ENCODE measurements at places on chromosomes 2 and 18. TPM values are rescaled to one million over a fixed set of nuclear protein-coding genes. Genes with fewer than 3 reads are reported as not detected.
A peak's percentile ranks its signal among the peaks of the same experiment; 100 is the strongest.

DNA sequence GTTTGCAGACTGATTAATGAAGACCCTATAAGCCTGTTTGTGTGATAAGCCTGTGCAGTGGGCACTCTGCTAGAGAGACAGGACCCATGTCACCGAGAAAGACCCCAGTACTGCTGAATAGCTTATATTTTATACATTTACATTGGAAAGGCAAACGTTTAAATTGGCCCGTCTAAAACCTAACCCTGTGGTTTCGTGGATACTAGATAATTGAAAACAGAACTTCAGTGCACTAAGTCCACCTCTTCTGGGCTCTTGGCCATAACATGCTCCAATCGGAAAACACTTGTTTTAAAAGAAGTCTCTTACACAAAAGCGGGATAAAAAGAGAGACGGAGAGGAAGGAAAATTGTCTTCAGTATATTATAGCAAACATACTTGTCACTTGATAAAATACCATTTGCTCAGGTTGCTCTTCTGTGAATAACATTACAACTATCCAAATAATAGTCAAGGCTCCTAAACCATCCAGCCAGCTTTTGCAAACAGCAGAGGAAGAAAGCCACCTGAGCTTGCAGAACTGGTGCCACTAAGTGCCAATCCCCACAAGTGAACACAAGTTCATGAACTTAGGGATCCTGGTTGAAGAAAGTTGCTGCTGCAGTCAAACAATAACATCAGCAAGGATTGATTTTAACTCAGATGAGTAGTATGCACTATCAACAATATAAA, 218.4 kb upstream of the FN1 start:
- DNase-seq, result no peak
- no peak overlapping the region for H3K4me3 ChIP-seq
- H3K27ac ChIP-seq, result no peak overlapping the region
- H3K4me1 ChIP-seq, result no peaks in the 10 kb centered on the region

Gene DCDC2C
- total RNA-seq, result not detected

DNA sequence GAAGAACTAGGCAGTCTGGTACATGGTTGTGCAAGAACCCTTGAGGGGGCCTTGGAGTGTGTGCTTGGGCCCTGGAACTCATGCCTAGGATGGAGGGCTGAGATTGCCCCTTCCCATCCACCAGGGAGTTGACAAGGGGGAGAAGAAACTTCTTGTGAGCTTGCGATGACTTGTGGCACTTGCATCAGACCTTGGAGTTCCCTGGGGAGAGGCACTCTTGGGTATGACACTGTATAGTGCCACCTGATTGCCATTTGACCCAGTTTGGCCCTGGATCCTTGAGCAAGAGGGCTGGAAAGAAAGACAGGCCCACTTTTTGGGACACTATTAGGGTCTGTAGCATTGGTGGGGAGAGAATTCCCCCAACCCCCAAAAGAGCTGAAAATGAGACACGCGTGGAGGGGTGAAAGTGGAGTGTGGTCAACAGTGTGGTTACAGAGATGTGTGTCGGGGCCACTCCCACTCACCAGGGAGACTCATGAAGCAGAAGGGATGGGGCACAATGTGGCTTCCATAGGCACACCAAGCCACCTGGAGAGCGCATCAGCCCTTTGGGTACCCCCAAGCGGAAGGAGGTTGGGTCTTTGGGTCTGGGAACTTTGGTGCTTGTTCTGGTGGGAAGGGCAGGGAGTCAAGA, 101.3 kb downstream of the MSH2 start:
- DNase-seq, result no peak
- no peak overlapping the region for H3K4me3 ChIP-seq
- H3K27me3 ChIP-seq, result no peaks in the 10 kb centered on the region
- no peak overlapping the region for H3K27ac ChIP-seq
- peaks cover 21% of the 10 kb centered on the region for H3K4me1 ChIP-seq

Gene IL37
- total RNA-seq, result not detected

Gene FAP
- not detected for total RNA-seq

GRCh38 chr2:7852546-7852945, 829.3 kb upstream of the ID2 start:
- DNase-seq, result no peak
- no peaks in the 10 kb centered on the region for H3K36me3 ChIP-seq
- no peak overlapping the region for H3K27ac ChIP-seq
- H3K4me3 ChIP-seq, result no peak overlapping the region

DNA sequence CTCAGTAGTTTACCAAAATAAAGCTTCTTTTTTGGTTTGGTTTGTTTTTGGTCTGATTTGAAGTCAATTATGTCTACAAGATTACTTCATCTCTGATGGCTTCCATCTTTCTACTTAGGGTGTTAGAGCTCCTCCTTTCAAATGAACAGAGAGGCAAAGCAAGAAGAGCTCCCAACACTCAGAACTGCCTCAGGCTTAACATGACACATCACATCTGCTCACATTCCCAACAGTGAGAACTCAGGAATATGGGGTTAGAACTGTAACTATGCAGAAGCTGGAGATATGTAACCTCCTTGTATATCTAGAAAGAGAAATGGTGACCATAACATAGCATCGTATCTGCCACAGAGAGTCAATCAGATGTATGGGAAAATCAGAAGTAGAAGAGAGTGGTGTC, 11.4 kb upstream of the LRATD1 start:
- H3K27ac ChIP-seq, result no peak overlapping the region
- H3K27me3 ChIP-seq, result peaks cover 5% of the 10 kb centered on the region
- no peaks in the 10 kb centered on the region for H3K36me3 ChIP-seq
- no peak for DNase-seq
- no peak overlapping the region for H3K4me3 ChIP-seq

DNA sequence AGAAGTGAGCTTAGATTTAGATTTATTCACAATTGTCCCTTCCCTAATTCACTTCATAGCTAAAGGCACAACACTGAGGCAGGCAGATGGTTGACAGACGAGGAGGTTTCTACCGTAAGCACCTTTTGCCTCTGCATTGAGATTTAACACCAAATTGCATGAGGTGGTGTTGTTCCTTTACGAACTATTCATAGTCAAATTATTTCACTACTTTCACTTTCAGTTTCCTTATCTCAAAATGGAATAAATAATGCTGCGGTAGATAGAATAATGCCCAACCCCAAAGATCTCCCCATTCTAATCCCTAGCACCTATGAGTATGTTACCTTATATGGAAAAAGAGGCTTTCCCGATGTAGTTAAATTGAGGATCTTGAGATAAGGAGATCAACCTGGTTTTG, 58.9 kb upstream of the LINC00305 start:
- no peaks in the 10 kb centered on the region for H3K36me3 ChIP-seq
- no peaks in the 10 kb centered on the region for H3K27me3 ChIP-seq
- no peak for DNase-seq
- H3K4me3 ChIP-seq, result no peak overlapping the region

GRCh38 chr18:74682141-74682990, 84.7 kb downstream of the ZNF407 start:
- H3K27me3 ChIP-seq, result no peaks in the 10 kb centered on the region
- no peak overlapping the region for H3K4me3 ChIP-seq
- H3K4me1 ChIP-seq, result peaks cover 15% of the 10 kb centered on the region

GRCh38 chr18:41783065-41783818, 171.8 kb upstream of the PIK3C3 start:
- no peaks in the 10 kb centered on the region for H3K36me3 ChIP-seq
- H3K4me3 ChIP-seq, result no peak overlapping the region
- H3K27ac ChIP-seq, result no peak overlapping the region
- DNase-seq, result no peak

Gene MLPH
- total RNA-seq, result not detected

DNA sequence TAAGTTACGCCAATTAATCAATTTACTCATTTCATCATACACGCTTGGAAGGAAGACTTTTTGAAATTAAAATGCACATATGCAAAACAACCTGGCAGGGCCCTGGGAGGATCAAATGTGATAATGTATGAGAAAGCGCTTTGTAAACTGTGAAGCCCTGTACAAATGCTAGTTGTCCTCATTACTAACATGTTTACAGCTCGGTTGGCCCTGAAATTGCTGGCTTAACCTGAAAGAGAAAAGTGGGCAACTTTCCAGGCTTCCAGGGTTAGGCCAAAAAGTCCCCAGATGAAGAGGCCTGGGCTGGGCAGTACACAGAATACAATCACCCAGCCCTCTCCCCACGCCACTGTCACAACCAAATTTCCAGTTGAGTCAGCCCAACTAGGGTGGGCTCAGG, 60.2 kb downstream of the DNMT3A start:
- H3K4me3 ChIP-seq, result no peak overlapping the region
- no peaks in the 10 kb centered on the region for H3K27me3 ChIP-seq
- peaks cover 64% of the 10 kb centered on the region for H3K36me3 ChIP-seq
- H3K4me1 ChIP-seq, result peaks cover 70% of the 10 kb centered on the region

GRCh38 chr2:27263287-27264252, 723 bp upstream of the SLC30A3 start:
- no peak for DNase-seq
- no peaks in the 10 kb centered on the region for H3K36me3 ChIP-seq
- peak overlapping the region; percentile 66 for H3K4me3 ChIP-seq
- H3K27me3 ChIP-seq, result peaks cover 44% of the 10 kb centered on the region

Gene CCDC85A
- not detected for total RNA-seq

- no peaks in the 10 kb centered on the region for H3K36me3 ChIP-seq
- H3K27me3 ChIP-seq, result no peaks in the 10 kb centered on the region
- no peak overlapping the region for H3K27ac ChIP-seq
- no peak for DNase-seq
- no peak overlapping the region for H3K4me3 ChIP-seq
Measured at GRCh38 chr2:238136820-238137537, 1.5 kb upstream of the KLHL30 start.

- H3K27me3 ChIP-seq, result no peaks in the 10 kb centered on the region
- H3K27ac ChIP-seq, result no peak overlapping the region
- no peak for DNase-seq
- no peak overlapping the region for H3K4me3 ChIP-seq
- H3K36me3 ChIP-seq, result no peaks in the 10 kb centered on the region
Measured at GRCh38 chr2:148918554-148918953, 43.5 kb downstream of the KIF5C start.

Gene CTAGE1
- not detected for total RNA-seq

Gene CPO
- total RNA-seq, result not detected

Gene ALPP
- not detected for total RNA-seq

DNA sequence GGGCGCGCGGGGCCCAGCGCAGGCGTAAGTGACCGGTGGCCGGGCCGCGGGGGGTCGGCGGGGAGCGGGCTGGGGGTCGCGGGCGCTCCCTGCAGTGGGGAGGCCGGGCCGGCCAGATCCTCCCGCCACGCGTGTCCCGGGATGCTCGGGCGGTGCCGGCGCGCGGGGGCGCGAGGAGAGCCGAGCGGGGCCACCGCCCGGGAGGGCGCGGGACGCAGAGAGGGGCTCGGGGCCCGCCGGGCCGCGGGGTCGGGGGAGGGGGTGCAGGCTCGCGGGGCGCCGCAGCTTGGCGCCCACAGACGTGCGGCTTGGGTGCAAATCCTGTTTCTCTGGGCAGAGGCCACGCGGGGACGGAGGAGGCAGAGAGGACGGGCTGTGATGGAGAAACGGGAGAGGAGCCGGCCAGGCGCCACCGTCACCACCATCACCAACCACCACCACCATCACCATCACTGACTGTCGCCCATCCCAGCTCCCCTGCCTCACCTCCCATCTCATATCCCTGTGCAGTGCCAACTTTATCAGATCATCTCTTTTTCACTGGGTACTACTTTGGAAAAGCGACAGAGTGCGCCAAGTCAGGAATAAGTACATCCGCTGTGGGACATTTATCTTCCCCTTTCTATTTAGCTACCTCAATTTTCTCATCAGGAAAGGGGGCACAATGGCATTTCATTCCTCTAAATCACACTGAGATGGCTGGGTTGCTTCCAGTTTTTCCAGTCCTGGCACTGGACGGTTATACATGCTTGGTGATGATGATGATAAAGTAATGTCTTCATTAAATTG, 97.2 kb upstream of the GPR45 start:
- no peak for DNase-seq
- H3K36me3 ChIP-seq, result no peaks in the 10 kb centered on the region
- peak overlapping the region; percentile 17 for H3K27ac ChIP-seq
- H3K27me3 ChIP-seq, result peaks cover 38% of the 10 kb centered on the region
- H3K4me3 ChIP-seq, result peak overlapping the region; percentile 64
- H3K4me1 ChIP-seq, result peaks cover 10% of the 10 kb centered on the region

DNA sequence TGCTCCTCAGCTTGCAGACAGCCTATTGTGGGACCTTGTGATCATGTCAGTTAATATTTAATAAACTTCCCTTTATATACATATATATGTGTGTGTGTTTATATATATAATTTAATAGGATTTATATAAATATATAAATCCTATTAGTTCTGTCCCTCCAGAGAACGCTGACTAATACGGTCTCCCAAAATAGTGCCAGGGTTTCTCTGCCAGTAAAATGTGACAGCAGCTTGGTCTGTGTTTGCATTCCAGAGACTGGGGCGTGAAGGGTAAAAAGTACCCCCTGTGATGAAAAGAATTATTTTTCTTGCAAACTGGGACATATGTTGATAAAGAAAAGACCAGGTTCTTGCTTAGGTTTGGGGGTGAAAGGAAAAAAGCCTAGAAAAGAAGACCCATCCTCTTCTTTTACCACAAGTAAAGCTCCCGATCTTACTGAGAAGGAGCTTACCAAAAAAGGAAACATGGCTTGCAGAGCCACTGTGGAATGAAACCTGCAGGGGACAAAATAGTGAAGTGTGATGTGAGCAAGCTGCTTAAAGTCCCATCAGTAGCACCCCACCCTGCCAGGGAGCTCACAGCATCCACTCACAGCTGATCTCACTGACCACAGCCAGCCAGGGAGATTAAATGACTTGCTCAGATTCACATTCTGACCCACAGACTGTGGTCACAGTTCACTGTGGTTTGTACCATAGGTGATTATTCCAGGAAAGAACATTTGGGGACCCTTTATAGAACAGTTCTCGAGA, 110.9 kb upstream of the RMP24 start:
- no peak overlapping the region for H3K4me3 ChIP-seq
- no peak overlapping the region for H3K27ac ChIP-seq

- peaks cover 10% of the 10 kb centered on the region for H3K27me3 ChIP-seq
- H3K27ac ChIP-seq, result no peak overlapping the region
- DNase-seq, result no peak
- peaks cover 13% of the 10 kb centered on the region for H3K4me1 ChIP-seq
- H3K4me3 ChIP-seq, result no peak overlapping the region
- no peaks in the 10 kb centered on the region for H3K36me3 ChIP-seq
Measured at GRCh38 chr2:217079165-217079564, 219.3 kb upstream of the TNP1 start.

DNA sequence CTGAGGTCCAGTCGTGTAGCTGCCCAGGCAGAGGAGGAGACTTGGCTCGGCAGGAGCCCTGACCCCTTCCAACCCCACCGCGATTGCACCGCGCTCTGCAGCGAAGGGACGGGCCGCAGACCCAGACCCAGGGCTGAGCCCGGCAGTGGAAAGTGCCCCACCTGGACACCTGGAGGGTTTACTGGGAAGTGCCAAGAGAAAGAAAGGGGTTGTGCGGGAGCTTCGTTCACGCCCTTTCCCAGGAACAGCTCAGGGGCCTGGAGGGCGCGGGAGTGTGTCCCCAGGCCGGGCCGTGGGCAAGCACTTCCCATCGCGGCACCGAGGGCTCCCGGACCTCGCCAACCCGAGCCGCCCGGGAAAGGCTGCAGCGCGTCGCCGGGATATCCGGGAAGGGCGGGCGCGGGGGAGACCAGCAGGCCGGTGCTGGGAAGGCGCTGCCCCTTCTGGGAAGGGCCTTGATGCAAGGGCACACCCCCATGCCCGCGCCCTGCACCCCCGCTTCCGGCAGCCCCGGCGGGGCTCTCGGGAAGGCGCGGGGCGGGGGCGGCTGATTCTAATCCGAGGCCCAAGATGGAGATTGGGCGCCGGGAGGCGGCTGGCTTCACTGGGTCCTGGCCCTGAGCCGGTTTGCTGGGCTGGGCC, 36.1 kb upstream of the MRPL33 start:
- H3K4me1 ChIP-seq, result peaks cover 14% of the 10 kb centered on the region
- H3K27ac ChIP-seq, result peak overlapping the region; percentile 78
- H3K36me3 ChIP-seq, result peaks cover 4% of the 10 kb centered on the region
- DNase-seq, result peak; percentile 82
- H3K4me3 ChIP-seq, result peak overlapping the region; percentile 57
- H3K27me3 ChIP-seq, result no peaks in the 10 kb centered on the region
